NCI-H1930 (cell line): ENCODE measurements at places on chromosomes 7 and 10.

DNA sequence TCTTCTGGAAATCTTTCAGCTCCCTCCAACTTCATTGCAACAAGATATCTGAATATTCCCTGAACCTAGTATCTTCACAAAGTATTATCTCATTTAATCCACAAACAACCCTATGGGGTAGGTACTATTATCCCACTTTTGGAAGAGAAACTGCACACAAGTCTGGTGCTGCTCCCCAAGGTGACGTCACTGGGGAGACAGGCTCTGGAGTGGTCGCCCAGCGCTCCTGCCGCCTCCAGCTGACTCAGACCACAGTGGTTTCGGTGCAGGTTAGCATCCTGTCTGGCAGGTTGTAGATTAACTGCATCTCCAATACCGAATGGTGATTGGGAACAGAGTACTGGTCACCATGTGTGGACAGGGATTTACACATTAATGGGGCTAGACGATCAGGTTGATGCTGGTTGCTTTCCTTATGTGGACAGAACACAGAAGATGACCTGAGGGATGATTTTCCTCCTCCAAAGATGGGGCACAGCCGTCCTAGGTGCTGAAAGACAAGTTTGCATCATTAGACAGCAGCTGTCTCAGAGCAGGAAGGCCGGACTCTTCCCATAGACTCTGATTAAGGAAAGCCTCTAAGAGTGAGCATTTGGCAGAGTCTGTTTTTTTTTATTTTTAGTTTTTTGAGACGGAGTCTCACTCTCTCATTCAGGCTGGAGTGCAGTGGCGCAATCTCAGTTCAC is 128.6 kb downstream of the TRRAP start:
- DNase-seq = no peak

GRCh38 chr10:132520177-132520811 is 17.3 kb upstream of the INPP5A start:
- DNase-seq = no peak

GRCh38 chr10:78215645-78216044 is 182.0 kb downstream of the RPS24 start:
- DNase-seq = no peak

DNA sequence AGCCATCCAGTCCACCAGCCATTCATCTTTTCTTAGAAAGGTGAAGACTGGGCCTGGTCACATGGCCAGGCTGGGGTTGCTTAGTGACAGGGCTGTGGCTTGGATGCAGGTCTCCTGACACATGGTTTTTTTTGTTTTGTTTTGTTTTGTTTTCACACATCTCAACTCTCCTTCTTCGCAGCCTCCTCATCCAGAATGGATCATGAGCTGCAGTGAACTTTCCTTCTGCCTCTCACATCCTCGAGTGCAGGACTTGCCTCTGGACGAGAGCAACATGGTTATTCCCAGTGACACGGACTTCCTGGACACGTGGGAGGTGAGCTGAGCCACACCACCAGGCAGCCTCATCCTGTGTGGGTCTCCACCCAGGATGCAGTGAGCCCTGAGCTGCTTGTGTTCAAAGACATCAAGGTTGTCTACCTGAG is 9.5 kb downstream of the AKR1E2 start:
- DNase-seq = no peak
